ENCODE measurements at places on chromosomes 5 and 9.

DNA sequence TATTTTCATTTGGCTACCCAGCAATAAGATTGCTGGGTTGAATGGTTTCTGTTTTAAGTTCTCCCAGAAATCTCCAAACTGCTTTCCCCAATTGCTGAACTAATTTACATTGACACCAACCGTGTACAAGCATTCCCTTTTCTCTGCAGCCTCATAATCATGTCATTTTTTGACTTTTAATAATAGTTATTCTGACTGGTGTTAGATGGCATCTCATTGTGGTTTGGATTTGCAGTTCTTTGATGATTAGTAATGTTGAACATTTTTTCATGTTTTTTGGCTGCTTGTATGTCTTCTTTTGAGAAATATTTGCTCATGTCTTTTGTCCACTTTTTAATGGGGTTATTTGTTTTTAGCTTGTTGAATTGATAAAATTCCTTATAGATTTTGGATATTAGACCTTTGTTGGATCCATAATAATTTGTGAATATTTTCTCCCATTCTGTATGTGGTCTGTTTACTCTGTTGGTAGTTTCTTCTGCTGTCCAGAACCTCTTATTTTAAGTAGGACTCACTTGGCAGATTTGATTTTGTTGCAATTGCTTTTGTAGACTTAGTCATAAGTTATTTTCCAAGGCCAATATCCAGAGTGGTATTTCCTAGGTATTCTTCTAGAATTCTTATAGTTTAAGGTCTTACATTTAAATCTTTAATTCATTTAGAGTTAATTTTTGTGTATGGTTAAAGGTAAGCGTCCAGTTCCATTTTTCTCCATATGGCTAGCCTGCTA, 793.7 kb downstream of the BRINP1 start:
- DNase-seq: no peak

DNA sequence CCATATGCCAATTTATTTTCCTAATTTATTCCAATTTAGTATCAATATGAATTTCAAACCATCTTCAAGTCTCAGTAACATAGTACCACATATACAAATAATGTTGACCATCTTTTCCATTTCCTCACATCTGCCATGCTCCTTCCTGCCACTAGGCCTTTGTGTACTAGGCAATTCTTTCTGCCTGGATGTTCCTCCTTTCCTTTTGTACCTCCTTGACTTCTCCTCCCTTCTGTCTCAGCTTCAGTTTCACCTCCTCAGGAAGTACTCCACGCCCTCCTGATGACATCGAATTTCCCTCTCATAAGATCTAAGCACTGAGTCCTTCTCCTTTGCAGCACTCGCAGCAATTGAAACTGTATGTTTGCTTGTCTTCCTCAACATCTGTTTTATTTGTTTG, 53.9 kb downstream of the MEF2C start:
- no peak for DNase-seq

GRCh38 chr5:143416411-143416810, 12.9 kb upstream of the NR3C1 start:
- no peak for DNase-seq

DNA sequence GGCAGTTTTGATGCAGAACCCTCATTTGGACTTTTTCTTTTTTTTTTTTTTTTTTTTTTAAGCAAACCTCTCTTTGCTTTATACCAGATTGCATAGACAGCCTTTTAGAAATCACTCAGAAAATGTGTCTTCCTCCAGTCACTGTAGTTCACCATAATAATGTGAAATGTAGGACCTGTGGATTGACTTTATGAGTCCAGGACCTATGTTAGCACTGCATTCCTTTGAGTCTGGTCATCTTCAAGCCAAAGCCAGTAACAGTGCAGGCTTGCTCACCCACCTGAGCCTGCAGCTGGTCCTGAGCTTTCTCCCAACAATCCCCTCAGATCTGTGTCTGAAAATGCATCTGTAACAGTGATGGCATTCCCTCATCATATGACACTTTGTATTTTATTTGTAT, 110.7 kb upstream of the NFIL3 start:
- DNase-seq: no peak

DNA sequence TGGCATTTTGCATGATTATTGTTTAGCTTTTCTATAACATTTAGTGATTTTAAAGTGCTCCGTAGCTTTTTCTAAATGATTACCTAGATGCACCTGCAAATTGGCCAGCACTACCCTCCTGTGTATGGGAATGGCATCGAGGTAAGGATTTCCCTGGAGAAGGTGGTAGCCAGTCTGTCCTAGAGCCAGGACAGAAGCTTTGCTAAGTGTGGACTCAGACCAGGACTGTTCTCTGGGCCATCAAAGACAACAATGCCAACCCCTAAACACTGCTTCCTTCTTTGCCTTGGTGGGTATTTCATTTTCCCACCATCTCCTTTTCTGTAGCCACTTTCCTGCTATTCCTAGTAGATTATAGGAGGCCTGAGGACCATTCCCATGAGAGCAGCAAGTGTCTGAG, 53.0 kb downstream of the CD180 start:
- no peak for DNase-seq

DNA sequence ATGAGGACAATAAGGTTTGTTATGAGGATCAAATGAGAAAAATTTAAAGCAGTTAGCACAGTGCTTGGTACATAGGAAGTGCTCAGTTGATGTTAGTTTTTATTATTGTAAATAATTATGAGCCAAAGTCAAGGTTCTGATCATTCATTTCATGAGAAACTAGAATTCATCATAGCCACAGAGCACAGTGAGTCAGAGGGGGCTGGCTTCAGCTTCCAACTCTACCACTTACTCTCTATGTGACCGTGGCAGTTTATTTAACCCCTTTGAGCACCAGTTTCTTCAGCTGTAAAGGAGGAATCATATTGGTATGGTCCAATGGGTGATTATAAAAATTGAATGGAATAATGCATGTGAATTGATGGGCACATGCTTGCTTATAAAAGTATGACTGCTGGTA, 39.4 kb downstream of the KLHL3 start:
- no peak for DNase-seq

DNA sequence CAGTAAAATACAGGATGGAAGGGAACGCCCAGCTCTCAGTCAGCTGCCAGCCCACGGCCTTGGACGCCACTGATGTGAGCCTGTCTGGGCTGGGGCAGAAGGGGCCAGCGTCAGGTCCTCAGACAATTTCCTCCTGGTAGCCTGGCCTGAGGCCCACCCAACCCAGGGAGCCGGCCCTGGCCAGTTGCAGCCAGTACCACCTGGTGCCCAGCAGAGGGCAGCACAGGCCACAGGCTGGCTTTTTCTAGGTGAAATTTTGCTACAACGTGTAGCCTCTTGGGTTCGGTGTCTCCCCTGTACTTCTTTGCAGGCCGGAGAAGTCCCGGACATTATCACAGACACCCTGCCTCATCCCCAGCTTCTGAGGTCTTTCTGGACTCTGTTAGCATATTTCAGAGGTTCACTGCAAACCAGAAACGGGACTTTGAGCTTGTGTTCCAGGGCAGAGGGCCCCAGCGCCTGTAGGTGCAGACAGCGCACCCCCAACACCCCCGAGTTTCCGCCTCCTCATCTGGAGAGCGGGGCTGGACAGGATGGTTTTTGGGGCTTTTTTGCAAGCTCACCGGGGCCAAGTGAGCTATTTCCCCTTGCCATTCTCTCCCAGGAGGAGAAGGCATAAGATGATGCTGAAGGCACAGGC, 45.9 kb upstream of the KCNMB1 start:
- peak; percentile 19 for DNase-seq

DNA sequence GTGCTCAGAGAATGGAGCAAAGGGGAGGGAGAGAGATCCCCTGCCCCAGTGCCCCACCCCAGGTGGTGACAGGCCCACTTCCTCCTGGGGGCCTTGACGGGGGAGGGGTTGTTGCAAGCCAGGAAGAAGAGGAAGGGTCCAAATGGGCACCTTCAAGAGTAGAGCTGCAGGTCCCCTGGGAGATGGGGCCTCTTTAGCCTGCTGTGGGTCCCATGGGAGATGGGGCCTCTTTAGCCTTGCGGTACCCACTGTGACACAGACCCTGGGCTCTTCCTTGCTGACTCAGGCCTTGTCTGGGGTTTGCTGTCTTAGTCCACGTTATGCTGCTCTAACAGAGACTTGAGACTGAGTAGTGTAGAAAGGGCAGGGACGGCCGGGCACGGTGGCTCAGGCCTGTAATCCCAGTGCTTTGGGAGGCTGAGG, 9.6 kb upstream of the TOR4A start:
- no peak for DNase-seq

GRCh38 chr9:90834828-90835595, 33.4 kb downstream of the SYK start:
- peak; percentile 74 for DNase-seq

GRCh38 chr5:62900976-62901375, 322.4 kb downstream of the LRRC70 start:
- DNase-seq: no peak

- no peak for DNase-seq
Observed at GRCh38 chr5:58752104-58752503, 169.2 kb downstream of the RAB3C start.

Data from NCI-H2029 (cell line).